ENCODE measurements at places on chromosomes 5 and 9. TPM values are rescaled to one million over a fixed set of nuclear protein-coding genes. Genes with fewer than 3 reads are reported as not detected.

Gene LECT2
- not detected for total RNA-seq

Gene TEK
- not detected for total RNA-seq

Gene PRSS3
- not detected for total RNA-seq

Gene TEX48
- total RNA-seq = 0.75 TPM

DNA sequence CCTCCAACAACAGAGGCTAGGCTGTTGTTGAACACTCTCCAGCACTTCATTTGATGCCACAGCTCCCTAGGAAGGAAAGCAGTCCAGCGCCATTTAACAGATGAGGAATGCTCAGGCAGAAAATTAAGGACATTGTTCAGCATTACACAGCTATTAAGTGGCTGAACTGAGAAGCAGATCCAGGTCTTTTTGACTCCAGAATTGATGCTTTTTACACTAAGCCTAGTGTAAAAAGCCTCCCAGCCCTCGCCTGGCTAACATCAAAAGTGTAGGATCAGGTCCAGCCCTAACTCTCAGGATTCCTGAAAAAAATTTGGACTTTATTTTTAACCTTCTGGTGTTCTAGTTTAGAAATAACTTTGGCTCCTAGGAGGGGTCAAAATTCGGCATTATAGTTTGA is 106.4 kb upstream of the SMC5 start:
- no peak for DNase-seq

- DNase-seq = no peak
These were observed 120.1 kb downstream of the ZNF622 start for GRCh38 chr5:16345454-16345853.

GRCh38 chr5:160835818-160836528 is 16.0 kb downstream of the ATP10B start:
- DNase-seq = no peak

- peak; percentile 66 for DNase-seq
These were observed 178.4 kb downstream of the PAX5 start for GRCh38 chr9:36855448-36856315.

GRCh38 chr5:167633931-167634341 is 657.5 kb upstream of the WWC1 start:
- no peak for DNase-seq

DNA sequence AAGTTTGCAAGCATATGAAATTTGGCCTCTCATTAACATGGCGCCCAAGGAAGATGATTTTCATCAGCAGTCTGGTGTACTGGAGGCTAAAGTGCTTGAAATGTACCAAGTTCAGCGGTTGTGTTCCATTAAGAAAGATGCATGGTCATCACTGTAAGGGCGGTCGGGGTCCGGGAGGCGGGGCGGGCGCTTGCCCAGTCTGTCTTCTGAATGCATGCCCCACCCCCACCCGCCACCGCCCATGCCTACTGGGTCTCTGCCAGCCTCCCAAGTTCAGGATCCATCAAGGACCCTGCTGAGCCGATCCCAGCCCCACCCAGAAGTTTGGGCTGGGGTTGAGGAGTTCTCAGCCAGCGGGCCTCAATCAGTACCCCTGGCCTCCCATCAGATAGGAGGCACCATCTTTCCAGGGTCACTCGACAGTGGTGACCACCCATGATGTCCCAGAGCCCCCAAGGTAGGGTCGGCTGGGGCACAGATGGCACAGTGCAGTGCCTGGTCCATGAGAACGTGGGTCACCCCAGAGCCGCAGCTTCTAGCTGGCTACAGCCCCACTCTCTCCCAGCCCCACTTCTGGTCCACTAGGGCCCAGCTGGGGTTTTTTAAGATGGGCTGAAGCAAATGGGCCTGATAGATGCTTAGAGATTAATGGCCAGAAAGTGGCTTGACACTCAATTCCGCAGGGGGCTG is 24.4 kb upstream of the PRDM12 start:
- DNase-seq = no peak

GRCh38 chr5:54387031-54387430 is 68.5 kb upstream of the HSPB3 start:
- no peak for DNase-seq

- DNase-seq = peak; percentile 11
These were observed 12.3 kb downstream of the IFNA21 start for GRCh38 chr9:21154018-21154608.

GRCh38 chr5:63923914-63924313 is 38.3 kb downstream of the HTR1A start:
- no peak for DNase-seq
